ENCODE measurements at places on chromosomes 7 and 10.

- DNase-seq, result no peak
Measured at GRCh38 chr10:132802694-132803320, 16.9 kb upstream of the NKX6-2 start.

GRCh38 chr7:74236284-74236683, 17.9 kb downstream of the RFC2 start:
- DNase-seq, result no peak

GRCh38 chr10:64288404-64288803, 767.2 kb downstream of the REEP3 start:
- no peak for DNase-seq

GRCh38 chr7:101993311-101993710, 175.9 kb downstream of the CUX1 start:
- DNase-seq, result no peak

All from effector CD8-positive, alpha-beta T cell (primary cell).